SIG-M5 (cell line): ENCODE measurements at places on chromosomes 2 and 18.

GRCh38 chr2:234249873-234250272 lies 199.4 kb downstream of the SPP2 start:
- DNase-seq, result no peak

DNA sequence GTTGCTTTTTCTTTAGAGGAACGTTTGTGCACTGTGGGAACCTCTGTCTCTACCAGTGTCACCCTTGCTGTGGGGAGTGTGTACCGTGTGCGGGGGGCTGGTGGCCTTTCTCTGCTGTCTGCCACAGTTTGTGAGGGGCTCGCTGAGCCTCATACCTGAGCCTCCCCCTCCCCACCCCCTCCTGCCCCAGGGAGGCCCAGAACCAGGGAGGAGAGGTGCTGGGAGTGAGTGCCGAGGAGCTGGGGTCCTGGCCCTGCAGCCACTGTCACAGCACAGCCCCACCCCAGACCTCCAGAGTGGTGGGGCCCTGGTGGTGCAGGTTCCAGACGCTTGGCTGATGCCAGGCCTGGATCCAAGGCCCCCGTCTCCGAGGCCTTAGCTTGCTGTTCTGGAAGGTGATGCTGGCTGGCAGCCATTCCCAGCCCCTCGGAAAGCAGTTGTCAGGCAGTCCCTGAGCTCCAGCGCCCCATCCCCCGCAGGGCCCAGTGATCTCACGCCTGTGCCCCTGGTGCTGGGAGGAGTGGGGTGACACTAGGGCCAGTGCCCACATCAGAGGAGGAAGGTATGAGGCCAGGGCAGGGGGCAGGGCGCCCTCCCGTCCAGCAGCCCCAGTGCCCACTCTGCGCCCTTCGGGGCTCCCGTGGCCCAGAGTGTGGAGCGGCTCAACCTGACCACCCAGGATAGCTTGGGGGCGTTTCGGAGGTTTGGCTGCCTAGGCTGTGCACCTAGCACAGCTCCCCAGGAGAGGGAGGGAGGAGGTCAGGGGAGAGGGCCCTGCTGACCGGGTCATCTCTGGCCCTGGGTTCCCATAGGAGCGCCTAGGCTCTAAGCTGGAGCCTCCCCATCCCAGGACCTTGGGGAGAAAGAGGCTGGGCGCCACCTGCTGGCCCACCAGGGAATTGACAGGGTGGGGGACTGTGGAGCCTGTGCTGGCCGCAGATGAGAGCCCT lies 53.0 kb upstream of the ALPP start:
- no peak for DNase-seq

- DNase-seq, result peak; percentile 42
Observed at GRCh38 chr2:240626531-240627300, 1.4 kb downstream of the GPR35 start.

- no peak for DNase-seq
Observed at GRCh38 chr18:54991981-54992380, 32.7 kb upstream of the CCDC68 start.

GRCh38 chr18:10252494-10252893 lies 201.9 kb upstream of the APCDD1 start:
- DNase-seq, result no peak

DNA sequence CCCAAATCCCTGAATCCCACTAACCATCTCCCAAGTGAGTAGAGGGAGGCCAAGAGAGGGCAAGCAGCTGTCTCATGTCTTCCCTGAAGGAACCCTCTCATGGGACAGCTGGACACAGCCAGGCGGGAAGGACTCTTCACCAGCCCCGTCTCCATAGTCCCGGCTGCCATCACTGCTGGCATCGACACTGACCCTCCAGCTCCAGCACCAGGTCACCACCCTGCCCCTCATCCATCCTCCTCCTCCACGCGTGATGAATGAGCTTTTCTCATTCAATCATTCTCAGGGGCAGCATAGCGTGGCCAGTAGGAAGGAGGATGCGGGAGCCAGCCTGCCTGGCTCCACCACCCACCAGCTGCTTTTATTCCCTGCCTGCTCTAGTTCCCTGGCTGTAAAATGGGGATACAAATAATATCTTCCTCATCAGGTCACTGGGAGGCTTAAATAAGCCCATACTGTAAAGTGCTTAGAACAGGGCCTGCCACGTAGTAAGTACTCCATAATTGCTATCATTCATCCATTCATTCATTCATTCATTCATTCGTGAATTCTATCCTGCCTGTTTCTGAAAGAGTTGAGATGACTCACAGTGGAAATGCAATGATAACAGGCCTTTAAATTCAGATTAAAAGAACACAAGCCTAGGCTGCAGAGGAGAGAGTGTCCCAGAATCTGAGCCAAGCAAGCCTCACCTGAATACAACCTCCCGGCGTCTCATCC lies 30.5 kb upstream of the FOSL2 start:
- DNase-seq, result no peak

DNA sequence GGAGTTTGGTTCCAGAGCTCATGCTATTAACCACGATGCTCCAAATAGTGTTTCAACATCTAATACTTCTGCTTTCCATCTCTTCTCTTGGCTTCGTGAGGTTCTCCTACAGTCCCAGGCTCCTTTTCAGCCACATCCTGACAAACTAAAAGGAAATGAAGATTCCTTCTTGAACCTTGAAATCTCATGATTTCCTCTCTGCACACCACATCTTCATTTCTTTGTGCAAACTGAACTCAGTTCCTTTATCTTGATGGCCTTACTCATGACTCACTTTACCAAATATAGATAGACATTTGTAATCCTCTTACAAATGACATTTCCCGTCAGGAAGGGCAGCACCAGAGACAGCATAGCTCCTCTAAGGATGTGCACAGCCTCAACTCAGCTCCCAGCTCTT lies 50.0 kb upstream of the ITGA4 start:
- DNase-seq, result peak; percentile 58

- DNase-seq, result no peak
Observed at GRCh38 chr18:13486284-13486683, 240.1 kb downstream of the FAM210A start.

DNA sequence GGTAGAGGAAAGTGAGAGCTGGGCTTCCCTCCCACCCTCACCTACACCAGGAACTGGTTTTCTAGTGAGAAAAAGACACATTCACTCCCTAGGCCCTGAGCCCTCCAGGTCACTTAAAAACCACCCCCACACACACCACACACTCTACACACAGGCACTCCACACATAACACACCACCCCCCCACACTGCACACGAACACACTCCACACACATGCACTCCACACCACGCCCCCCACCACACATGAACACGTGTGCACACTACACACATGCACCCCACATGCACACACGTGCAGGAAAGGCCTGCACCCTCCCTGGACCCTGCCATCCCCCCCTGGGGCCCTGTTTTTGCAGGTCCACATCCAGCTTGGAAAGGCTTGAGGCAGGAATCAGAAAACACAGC lies 67.6 kb downstream of the RALBP1 start:
- DNase-seq, result no peak

GRCh38 chr18:78772360-78773302 lies 207.0 kb upstream of the SALL3 start:
- no peak for DNase-seq

DNA sequence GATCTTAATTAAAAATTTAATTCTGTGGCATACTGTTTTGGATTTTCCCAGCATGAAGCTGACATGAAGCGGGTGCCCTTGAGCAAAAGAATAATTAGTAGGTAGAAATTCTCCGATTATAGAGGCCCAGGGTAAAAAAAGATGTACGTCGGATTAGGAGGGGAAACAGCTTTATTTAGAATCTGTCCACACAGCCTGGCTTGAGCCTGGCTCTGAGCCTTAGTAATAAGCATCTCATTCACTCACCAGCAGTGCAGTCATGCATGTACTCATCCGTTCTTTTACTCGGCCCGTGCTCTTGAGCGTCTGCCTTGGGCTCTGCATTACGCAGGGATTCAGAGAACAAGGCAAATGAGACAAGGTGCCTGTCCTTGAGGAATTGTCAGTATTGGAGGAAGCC lies 219.3 kb downstream of the AGAP1 start:
- DNase-seq, result no peak

- DNase-seq, result no peak
Observed at GRCh38 chr18:79396431-79397246, 909 bp downstream of the NFATC1 start.

DNA sequence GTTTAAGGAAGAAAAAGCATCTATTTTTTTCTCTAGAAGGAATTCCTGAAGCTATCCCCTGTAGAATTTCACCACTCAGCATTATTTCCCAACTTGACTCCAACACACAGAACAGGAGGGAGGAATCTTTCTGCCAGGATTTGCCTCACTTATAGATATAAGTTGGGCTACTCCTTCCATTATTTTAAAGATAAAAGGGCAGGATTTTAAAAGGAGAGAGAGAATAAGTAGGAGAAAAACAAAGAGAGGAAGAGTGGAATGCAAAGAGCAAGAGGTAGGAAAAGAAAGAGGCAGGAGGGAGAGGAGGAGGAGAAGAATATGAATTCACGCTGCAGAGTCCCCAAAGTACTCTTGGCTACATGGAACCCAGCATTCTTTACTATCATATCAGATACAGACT lies 182.5 kb downstream of the TCF4 start:
- no peak for DNase-seq

DNA sequence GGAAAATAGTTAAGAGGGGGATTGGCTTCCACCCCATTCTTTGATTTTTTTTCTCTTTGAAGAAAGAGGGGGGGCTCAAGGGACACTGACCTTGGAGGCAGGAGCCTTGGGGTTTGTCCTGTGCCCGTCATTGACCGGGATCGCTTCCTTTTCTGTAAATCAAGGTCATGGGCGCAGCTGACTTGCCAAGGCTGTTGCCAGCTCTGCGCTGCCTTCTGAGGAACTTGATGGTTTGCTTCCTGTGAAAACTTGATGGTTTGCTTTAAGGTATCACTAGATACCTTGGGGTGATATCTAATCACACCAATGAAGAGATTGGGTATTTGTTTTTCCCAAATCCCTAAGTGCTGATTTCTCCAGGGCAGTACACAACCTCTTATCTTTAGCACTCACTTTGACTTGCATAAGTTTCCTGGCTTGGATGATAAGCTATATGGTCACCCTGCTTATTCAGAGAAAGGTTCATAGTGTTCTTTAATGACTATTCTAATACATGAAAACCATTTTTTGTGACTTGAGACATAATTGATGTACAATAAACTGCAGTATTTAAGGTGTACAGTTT lies 56.0 kb downstream of the DGKD start:
- no peak for DNase-seq

DNA sequence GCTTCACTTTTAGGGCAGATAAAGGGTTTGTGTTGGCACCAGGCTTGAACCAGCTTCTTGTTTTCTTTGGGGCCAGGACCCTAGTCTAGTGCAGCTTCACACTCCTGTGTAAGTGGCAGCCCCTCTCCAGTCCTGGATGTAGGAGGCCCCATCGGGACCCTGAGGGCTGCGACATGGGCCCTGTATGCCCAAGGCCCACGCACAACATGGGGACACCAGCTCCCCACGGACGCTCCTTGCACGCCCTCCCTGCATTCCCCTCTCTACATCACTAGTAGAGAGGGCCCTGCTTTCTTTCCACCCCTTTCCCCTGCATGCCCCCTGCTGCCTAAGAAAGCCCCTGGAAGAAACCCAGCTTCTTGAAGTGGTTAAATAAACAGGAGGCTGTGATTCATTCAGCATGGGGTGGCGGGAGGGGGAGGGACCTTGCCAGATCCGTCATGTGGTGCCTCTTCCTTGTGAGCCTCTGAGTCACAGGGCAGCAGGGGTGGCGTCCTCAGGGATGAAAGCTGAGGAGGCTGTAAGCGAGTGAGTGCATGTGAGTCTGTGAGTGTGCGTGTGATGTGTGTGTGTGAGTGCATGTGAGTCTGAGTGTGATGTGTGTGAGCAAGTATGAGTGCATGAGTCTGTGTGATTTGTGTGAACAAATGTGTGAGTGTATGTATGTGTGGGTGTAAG lies 42.5 kb downstream of the COPS8 start:
- DNase-seq, result no peak

DNA sequence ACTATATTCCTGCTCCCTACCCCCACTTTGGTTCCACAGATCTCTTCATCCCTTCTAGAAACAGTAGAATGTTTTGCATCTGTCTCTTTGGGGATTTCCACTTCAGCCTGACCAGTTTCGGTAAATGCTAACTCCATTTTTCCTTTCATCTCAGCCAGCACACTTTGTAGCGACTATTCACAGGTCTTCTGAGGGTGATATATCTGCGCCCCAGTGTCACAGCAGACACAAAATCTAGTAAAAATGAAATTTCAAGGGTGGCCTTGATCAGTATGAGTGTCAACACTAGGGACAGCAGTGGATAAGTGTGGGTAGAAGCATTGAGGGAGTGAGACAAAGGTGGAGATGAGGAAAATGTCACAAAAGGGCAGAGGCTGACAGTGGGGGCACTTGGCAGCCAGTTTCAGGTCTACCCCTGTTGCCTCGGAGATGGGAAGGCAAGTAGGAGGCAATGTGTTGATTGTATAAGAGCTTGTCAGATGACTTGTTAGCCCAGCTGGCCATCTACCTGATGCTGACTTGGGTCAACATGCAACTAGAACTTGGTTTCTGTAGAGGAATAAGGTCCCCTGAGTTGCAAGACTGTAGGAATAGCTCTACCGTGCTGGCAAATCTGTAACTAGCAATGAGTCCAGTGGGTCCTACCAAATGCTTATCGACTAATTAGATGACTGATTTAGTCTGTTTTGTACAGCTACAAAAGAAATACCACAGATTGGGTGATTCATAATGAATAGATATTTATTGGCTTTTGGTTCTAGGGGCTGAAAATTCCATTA lies 60.7 kb downstream of the CXCR4 start:
- DNase-seq, result no peak

DNA sequence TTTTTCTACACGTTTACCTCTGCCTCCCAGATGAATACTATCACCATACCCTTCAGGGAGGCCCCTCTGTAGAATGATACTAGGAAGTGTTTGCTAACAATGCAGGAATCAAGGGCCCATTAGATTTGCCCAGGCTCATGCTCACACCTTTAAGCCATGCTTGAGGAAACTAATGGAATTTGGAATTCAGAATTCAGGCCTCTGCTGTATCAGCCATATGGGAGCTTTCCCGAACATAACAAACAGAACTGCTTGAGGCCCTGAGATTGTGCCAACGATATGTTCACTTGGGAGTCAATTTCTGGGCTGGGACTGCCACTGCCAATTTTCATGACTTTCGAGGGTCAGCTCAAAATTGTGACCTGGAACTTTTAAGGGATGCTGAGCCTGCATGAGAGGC lies 282.5 kb downstream of the CLIP4 start:
- no peak for DNase-seq

DNA sequence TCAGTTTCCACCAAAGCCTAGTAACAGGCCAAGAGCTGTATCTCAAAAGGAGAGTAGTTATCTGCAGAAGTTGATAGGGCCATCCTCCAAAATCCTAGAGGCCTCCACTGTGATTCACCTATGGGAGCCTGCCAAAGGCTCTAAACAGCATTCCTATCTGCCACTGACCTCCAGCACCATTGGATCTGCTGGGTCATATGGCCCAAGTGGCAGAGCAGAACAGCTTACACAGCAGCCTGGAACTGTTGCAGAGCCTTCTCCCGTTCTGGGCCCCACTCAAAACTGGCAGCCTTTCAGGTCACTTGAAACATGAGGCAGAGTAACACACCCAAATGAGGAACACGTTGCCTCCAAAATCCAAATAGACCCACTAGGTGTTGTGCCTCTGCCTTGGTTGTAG lies 345.2 kb upstream of the RND3 start:
- no peak for DNase-seq

- no peak for DNase-seq
Observed at GRCh38 chr2:196971574-196972279, 45.2 kb upstream of the PGAP1 start.
